Glomerular endothelial cell (primary cell): ENCODE measurements at places on chromosomes 7 and 10.

DNA sequence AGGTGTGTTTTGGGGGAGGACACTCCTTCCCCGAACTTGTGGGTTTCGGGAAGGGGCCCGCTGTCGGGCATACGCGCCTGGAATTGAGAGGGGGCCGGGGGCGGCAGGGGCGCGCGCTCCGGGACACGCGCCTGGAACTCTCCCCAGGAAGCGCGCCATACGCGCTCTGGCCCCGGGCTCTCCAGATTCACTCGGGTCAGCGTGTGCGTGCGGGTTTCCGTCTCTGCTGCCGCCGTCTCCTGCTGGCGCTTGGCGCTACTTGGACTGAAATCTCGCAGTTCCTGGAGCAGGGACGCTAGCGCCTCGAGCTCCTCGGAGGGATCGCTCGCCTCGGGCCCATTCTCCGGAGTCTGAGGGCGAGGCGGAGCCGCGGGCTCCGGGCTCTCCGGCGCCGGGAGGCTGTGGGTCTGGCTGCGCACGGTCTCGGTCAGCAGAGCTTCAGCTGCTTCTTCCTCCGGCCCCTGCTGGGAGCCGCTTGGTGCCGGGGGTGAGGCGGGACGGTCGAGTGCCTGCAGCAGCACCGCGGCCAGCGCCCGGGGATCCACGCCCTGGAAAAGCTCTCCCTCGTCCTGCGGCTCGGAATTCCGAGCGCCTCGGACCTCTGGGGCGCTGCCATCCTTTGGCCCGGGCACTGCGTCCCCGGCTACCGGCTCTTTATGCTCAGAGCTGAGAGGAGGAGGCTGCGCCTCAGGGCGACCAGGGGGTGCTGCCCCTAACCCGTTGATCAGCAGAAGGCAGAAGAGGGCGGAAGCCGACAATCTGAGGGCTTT, 1.1 kb downstream of the VGF start:
- no peak for DNase-seq

DNA sequence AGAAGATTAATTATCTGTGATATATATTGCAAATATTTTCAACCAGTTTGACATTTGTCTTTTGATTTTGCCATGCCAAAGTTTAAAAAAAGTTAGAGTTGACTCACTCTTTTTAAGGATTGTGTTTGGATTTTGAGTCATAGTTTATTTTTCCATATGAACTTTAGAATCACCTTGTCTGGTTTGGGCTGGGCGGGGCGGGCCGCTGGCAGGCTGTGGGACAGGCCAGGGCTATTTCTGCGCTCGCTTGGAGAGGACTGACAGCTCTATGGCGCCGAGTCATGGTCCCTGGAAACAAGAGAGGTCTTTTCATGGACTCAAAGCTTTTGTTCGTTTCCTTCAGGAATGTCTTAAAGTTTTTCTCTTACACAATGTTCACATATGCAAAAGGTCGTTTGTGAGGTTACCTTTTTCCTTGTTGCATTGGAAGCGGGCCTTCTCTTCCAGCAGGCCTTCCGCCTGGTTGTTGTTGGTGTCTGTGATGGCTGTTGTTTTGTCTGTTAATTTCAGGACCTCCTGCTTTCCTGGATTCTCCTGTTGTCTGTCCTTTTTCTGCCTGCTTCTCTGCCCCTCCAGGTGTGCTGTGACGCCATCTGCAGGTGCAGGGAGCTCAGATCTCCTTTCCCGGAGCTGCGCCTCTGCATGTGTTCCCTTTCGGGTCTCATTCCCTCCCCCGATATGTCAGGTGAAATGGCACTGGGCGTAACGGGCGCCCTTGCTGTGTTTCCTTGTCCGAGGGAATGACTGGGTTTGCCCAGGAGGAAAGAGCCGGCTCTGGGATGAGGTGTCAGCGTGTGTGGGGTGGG, 53.8 kb downstream of the INPP5A start:
- DNase-seq: no peak

DNA sequence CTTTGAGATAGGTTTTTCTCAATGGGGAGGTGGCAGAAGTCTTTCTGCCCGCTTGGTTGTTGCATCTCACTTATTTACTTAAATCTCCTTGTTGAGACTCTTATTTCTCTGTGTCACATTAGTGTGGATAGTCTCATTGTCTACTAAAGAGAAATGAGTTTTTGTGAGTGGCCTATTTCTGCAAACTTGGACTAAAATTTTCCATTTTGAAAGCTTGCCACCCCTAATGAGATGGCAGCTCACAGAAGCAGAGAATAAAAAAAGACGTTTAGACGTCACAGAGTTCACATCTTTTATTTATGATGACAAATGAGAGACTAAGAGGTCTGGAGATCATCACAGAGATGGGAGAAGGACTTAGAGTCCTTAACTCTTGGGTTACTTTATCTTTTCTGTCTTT, 262.7 kb upstream of the PHYHIPL start:
- DNase-seq: no peak

GRCh38 chr10:128022261-128023196, 103.7 kb downstream of the MKI67 start:
- DNase-seq: no peak
